Activated CD4-positive, alpha-beta T cell treated with anti-CD3 and anti-CD28 coated beads, Interleukin-2, amount 50 U/mL, for 4 hours (primary cell): ENCODE measurements at places on chromosomes 11 and 22.
A peak's percentile ranks its signal among the peaks of the same experiment; 100 is the strongest.

GRCh38 chr11:78419327-78419726 lies 1.7 kb upstream of the GAB2 start:
- DNase-seq: no peak

- no peak for DNase-seq
Measured at GRCh38 chr11:7968686-7969085, 3.4 kb upstream of the NLRP10 start.

DNA sequence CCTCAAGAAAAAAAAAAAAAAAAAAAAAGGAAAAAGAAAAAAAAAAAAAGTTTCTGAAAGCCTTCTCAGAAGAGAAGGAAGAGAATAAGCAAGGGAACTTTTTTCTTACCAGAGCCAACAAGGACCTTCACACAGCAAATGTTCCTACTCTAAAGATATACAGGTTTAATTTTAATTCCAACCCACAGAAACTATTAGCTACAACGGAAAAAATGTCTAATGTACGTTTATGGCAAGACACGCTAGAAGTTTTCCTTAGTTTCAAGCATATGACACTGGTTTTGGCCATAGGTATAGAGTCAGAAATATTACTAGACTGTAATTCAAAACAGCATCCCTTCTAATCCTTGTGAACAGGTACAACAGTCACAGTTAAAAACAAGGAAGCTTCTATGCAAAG lies 120.1 kb downstream of the MRTFA start:
- no peak for DNase-seq

- no peak for DNase-seq
Measured at GRCh38 chr11:86574493-86575207, 97.8 kb downstream of the ME3 start.

- DNase-seq: no peak
Measured at GRCh38 chr11:32792111-32792947, 2.1 kb downstream of the CCDC73 start.

DNA sequence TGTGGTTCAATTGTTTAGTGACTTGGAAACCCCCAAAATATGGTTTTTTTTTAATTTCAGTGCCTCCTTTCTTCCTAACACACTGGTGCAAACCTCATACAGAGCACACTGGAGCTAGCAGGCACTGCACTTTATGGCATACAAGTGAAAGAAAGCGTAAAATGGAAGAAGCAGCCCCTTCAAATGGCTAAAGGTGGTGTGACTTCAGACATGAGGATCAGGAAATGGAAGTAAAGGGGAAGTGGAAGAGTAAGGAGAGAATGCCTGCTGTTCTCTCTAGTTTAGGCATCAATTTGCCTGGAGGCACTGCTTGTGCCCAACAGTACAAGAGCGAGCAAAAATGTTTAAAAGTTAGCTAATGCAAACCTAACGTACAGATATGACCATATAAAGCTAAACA lies 5.7 kb downstream of the RSF1 start:
- DNase-seq: no peak

GRCh38 chr22:48495751-48496080 lies 1332.0 kb downstream of the BRD1 start:
- no peak for DNase-seq

DNA sequence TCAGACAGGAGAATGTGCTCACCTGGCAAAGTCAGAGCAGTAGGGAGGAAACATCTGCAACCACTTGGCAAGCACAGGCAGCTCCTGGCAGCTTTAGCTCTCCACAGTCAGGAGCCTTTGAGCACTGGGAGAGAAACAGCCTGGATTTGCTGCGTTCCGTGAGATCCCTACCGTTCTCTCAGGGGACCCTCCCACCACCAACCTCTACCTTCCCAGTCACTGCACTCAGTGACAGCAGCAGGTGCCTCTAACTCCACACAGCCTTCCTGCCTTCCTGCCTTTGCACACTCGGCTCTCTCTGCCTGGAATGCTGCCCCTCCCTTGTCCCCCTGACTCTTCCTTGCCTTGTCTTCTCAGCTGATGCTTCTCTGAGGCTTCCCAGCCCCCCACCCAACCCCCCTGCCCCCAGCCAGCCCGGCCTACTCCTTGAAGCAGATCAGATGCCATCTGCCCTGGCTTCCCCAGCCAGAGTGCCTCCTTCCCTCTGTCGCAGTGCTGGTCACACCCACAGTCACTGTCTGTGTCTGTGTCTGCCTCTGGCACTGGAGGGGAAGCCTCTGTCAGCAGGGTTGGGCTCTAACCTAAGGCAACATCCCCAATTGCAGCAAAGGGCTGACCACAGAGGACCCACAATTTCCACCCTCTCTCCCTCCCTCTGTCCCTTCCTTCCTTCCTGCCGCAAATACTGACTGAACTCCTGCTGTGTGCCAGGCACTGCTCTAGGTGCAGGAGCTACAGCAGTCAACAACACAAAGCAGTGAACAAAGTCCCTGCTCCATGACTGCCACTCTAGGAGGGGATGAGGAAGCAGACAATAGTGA lies 14.9 kb upstream of the TSKU start:
- no peak for DNase-seq

DNA sequence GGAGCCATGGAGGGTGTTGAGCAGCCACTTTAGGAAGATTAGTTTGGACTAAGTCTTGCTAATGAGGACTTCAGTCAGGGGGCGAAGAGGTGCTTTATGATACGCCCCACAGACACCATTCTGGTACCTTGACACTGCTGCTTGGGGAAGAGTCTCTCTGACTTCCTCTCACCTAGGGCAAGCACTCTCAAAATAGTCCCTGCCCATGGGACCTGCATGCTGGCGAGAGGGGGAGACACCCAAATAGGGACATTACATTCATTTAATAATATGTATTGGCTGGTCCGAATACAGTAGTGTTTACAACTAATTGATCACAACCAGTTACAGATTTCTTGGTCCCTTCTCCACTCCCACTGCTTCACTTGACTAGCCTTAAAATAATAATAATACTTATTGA lies 4.4 kb upstream of the CATSPERZ start:
- no peak for DNase-seq

DNA sequence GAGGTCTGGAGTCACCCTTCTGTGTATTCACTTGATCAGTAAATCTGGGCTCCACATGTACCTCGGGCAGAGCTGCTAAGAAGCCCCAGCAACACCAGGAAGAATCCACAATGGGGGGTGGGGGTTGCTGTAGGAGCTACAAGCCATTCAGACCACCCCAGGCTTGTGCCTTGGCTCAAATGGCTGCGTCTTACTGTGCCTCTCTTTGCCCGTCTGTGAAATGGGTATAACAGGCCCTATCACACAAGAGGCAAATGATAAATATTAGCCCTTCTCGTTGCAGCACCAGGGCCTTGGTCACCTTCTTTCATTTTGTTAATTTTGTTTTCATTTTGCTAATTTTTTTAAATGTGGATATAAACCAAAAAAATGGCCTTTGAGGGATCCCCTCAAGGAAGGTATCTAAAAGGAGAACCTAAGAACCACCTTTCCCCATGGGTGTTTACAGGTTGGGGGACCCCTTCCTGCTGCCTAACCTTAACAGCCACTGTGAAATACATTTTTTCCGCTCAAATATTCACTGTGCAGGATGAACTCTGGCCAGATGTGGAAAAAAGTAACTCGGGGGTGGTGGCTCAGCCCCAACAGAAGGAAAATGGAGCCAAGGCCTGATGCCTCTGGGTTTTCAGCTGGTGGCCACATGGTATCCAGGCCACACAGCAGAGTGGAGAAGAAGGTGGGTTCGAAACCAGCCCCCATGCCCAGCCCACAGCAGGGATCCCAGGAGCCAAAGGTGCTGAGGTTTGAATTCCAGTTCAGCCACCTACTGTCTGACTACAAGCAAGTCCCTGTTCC lies 284.0 kb downstream of the MN1 start:
- DNase-seq: no peak

DNA sequence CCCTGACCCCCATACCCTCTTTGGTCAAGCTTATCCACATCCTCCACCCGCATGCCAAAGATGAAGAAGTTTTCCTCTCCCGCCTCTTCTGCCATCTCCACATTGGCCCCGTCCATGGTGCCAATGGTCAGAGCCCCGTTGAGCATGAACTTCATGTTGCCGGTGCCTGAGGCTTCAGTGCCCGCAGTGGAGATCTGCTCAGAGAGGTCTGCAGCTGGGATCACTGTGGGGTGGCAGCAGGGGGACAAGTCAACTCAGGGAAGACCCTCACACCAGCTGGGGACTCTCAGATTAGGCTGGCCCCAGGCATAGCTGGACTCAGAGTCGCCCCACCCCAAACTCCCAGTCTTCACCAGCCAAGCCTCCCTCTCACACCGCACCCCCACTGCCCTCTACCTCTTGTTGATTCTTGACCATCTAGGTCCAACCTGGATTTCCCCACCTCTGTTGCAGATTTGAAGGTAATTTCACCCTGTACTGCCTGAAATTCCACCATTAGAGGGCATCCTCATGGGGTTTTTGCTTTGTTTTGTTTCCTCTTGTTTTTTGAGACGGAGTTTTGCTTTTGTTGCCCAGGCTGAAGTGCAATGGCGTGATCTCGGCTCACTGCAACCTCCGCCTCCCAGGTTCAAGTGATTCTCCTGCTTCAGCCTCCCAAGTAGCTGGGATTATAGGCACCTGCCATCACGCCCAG lies 6.6 kb upstream of the RASGRP2 start:
- DNase-seq: no peak

DNA sequence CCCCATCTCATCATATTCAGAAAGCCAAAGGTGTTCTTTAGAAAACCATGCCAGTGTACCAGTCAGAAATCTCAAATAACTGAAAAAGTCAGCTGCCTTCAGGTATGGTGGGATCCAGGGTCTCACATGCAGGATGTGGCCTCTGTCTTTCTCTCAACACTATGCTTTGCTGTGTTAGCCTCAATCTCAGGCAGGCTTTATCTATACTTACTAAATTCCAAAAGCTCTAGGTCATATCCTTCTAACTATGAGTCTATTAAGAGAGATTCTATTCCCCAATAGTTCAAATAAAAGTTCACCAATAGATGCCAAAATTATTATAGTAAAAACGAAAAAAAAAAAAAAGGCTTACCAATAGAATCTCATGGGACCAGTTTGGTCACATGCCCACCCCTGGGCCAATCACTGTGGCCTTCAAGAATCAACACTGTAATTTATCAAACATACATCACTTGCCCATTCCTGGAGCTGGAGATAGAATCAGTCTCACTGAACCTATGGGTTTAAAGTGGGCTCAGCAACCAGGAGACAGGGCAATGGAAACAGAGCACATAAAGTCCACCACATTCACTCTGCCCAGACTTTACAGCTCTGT lies 38.0 kb upstream of the APLNR start:
- DNase-seq: no peak

DNA sequence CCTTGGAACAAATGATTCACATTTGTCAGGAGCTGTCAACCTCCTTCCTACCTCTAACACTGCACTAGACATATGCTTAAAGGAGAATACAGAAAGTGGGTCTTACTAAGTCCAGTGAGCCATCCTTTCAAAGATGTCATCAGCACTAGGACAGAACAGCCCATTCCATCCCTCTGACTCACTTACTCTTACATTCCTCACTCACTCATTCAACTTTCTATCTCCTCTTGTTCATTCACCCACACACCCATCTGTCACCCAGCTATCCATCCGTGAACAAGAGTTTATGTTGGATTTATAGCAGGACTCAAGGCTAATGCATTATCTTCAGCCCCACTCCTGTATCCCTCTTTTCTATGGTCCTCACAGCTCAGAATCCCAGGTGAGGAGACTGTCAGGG lies 9.1 kb downstream of the INSC start:
- no peak for DNase-seq

- DNase-seq: no peak
Measured at GRCh38 chr11:131666617-131667016, 296.2 kb downstream of the NTM start.

DNA sequence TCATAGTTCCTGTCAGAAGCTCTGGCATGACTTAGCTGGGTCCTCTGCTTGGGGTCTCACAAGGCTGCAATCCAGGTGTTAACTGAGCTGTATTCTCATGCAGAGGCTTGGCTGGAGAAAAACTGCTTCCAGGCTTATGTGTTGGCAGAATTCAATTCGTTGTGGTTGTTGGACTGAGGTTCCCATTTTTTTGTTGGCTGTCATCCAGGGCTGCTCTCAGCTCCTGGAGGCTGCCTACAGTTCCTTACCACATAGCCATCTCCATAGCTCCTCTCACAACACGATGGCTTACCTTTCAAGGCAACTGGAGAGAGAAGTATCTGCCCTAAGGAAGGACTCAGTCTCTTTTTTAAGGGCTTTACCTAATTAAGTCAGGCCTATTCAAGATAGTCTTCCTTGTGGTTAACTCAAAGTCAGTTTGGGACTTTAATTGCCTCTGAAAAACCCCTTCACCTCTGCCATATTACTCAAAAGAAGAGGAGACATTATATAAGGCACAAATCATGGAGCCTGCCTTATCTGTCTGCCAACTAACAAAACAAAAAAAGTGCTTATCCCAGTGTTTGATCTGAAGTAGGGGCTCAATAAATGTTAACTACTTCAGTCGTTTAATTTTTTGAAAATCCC lies 35.2 kb downstream of the OR2AG2 start:
- no peak for DNase-seq

DNA sequence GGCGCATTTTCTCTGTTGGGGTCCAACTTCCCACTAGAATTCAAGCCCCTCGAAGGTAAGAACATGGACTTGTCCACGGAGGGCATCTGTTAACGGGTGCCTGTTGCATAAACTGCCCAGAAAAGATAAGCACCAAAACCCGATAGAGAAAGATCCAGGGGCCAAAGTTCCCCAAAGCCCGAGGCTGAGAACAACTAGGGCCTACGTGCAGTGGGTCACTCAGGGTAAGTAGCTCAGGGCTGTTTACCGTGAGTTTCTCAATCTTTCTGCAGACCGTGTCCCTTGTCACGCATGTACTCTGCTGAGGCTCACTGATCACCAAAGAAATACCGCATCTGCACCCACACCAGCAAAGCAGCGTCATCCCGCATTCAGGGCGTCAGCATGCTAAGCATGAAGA lies 24.4 kb downstream of the PGA5 start:
- DNase-seq: no peak

DNA sequence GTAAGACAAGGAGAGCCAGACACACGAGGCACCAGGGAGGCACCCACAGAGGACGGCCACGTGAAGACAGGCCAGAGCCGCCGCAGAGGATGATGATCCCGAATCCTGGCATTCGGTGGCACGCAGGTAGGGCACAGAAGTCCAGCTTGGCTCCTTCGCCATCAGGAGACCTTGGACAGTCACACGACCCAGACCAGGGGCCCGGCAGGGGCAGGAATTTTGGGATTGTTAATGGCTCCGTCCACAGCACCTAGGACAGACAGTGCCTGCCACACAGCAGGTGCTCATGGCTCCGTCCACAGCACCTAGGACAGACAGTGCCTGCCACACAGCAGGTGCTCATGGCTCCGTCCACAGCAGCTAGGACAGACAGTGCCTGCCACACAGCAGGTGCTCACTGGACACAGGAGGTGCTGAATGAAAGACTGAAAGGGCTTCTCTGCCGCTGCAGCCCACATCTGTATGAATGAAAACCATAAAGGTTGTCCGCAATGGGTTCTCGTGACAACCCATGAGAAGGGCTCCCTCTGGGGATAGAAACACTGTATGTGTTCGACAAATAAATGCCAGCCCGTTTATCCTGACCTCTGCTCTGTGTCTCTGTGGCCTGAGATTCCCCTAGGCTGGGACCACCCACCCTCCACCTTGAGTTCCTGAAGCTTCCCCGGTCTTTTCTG lies 341.6 kb downstream of the CTTN start:
- DNase-seq: no peak

- no peak for DNase-seq
Measured at GRCh38 chr11:114085965-114086793, 26.7 kb downstream of the ZBTB16 start.

GRCh38 chr22:24803064-24803542 lies 2.9 kb upstream of the SGSM1 start:
- peak; percentile 63 for DNase-seq
